ENCODE measurements at places on chromosomes 12 and 14. TPM values are rescaled to one million over a fixed set of nuclear protein-coding genes. Genes with fewer than 3 reads are reported as not detected.
A peak's percentile ranks its signal among the peaks of the same experiment; 100 is the strongest.

DNA sequence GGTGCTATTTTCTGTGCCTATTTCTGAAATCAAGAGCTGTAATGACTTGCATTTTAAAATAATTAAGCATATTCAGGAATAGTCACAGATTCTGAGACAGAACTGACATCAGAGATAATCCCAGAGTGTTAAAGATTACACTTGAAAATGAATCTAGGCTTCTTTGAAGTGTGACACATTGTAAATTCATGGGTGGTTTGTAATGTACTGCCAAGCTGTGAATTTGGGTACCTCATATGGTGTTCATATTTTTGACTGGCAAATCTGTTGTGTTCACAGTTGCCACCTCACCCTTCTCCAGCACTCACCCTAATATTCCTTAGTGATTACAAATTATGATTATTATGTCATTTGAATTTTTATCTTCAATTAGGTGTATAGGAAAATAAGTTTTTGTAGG lies 78.5 kb upstream of the CSRP2 start:
- H3K27me3 ChIP-seq: 0 out of 2 replicates have a peak, but pooled peaks cover under 1% of the 10 kb centered on the region
- no peaks in the 10 kb centered on the region for H3K36me3 ChIP-seq
- no peak overlapping the region for H3K27ac ChIP-seq

DNA sequence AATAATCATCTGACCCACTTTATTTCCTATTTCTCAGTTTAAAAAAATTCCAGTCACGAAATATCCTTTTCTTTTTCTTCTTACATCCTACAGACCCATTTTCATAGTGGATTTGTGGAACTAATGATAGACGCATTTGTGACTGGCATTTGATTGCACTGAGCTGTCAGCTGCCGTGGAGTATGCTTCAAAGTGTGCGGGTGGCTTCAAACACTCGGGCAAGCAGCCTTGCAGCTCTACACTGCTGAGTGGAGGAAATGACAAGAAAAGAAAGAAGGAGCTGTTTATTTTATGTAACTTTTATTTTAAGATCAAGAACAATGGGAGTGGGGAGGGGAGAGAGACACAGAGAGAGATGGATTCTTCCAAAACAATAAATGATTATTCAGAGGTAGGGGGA lies 112.8 kb upstream of the NAP1L1 start:
- H3K4me3 ChIP-seq: no peak overlapping the region
- peaks cover 8% of the 10 kb centered on the region for H3K36me3 ChIP-seq
- DNase-seq: no peak
- no peaks in the 10 kb centered on the region for H3K4me1 ChIP-seq
- H3K27me3 ChIP-seq: no peaks in the 10 kb centered on the region

GRCh38 chr12:79058342-79058741 lies 193.8 kb downstream of the SYT1 start:
- no peaks in the 10 kb centered on the region for H3K27me3 ChIP-seq
- H3K4me3 ChIP-seq: no peak overlapping the region
- peaks cover 36% of the 10 kb centered on the region for H3K4me1 ChIP-seq
- no peaks in the 10 kb centered on the region for H3K36me3 ChIP-seq
- DNase-seq: no peak
- no peak overlapping the region for H3K27ac ChIP-seq

DRAM1 gene
- 5.4 TPM for total RNA-seq

DNA sequence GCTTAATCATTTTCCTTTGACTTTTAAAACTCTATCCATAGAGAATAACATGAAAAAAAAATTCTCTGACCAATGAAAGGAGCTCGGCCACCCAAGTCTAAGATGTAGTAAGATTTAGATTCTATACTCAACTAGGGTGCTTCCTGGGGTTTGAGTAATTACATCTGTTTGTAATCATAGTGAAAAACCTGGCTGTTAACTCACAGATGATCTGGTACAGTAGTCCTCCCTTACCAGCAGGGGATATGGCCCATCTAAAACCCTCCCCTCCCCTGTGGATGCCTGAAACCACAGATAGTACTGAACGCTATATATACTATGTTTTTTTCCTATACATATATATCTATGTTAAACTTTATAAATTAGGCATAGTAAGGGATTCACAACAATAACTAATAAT lies 89.2 kb downstream of the DAAM1 start:
- H3K4me3 ChIP-seq: no peak overlapping the region
- H3K4me1 ChIP-seq: no peaks in the 10 kb centered on the region

GRCh38 chr12:92927436-92928281 lies 1.4 kb downstream of the EEA1 start:
- H3K27me3 ChIP-seq: peaks cover 6% of the 10 kb centered on the region
- peak overlapping the region; percentile 66 for H3K4me3 ChIP-seq
- peaks cover 29% of the 10 kb centered on the region for H3K4me1 ChIP-seq
- no peak overlapping the region for H3K27ac ChIP-seq

DNA sequence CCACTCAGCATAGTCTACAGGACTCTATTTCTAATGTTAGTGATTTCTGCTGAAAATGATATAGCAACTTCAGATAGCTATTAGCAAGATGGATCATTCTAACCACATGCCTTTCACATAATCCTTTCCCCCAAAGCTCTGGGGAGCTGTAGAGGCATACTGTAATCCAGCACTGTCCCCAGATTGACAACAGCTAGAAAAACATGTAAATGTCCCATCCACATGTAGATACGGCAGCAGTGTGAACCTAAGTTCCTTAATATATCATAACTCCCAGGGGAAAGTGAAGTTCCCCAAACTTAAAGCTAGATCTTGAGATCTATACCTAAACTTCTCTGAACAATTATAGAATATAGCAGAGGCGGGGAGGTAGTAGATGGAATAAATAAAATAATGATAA lies 14.0 kb downstream of the ZNF664 start:
- H3K27ac ChIP-seq: no peak overlapping the region
- H3K4me3 ChIP-seq: no peak overlapping the region
- no peaks in the 10 kb centered on the region for H3K36me3 ChIP-seq
- H3K4me1 ChIP-seq: no peaks in the 10 kb centered on the region
